Lung (tissue), 17 donors: ENCODE measurements at places on chromosomes 4 and X. TPM values are rescaled to one million over a fixed set of nuclear protein-coding genes. Genes with fewer than 3 reads are reported as not detected.

DNA sequence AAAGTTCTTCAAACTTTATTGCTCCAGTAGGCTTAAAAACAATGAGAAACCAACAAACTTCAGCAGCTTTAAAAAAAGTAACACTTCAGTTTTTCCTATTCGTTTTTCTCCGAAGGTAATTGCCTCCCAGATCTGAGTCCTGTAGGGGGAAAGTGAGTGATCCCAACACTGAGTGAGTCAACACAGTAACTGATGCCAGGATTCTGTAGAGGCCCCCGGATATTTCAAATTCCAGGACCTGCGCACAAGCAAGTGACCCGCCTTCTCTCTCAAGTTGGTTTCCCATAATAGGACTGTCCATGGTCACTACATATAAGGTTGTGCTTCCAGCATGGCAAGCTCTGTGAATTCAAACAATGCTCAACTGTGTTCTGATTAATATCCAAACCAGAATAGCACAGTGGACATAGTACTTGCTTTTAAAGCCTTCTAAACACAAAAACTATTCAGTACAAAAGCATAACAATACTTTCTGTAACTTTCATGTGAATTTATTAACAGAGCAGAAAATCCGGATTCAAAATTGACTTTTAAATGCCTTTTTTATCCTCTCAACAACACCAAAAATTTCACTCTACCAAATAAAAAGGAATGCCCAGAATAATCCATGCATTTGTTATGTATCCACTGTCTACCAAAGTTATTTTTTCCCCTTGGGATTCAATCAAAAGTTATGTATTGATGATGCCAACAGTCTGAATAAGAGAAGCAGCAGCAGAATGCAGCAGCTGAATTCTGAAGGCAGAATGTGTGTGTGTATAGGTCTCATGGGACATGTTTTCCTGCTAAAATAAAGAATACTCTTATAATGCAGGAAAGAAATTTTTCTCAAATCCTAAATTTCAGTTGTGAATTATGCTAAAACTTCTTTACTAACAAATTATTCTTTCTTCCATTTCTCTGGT is at the start of gene DMD:
TSS of gene DMD (minus strand) at position 194 of the 905 bp plus-strand sequence. CDS start 237 bp downstream, outside the sequence.
- DNase-seq, result peak; percentile 33

DNA sequence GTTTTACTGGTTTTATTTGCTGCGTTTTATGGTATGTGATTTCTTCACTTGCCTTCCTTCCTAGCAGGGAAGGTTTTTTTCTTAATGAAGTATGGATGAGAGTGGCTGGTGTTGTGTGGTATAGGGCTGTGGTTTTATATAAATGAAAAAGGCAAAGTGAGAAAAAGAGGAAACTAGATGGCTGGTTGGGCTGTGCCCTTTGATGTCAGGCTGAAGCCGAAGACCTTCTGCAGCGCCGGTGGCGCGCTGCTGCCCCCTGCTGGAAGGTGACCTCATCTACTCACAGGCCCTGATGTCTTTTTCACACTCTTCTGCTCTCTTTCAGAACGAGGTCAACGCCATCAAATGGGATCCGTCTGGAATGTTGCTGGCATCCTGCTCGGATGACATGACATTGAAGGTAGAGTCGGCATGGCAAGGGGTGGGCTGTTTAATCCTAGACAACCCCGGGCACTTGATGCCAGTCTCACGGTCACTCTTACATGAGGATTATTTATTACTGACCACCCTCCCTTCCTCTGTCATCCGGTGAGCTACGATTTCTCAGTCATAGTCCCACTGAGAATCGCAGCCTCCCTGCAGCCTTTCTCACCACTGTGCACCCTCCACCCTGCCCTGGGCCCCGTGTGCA is 56.6 kb downstream of the GPR143 start:
- DNase-seq, result peak; percentile 77

DNA sequence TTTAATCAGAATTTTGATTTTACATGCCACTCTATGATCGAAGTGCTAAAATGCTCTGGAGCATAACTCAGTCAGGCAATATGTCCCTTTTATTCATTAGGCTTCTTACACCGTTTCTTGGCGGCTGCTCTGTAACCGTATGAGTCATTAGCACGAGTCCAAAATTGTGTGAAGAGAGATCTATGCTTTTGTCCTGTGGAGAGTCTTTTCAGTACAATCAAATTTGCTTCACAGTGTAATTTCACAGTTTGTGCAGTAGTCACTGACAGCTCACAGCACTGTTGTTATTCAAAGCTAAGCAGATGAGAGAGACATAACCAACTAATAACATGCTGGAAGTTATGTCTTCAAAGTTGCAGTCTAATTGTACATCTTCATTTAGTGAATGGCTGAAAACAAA is 167.8 kb downstream of the PCDH10 start:
- no peak for DNase-seq

DNA sequence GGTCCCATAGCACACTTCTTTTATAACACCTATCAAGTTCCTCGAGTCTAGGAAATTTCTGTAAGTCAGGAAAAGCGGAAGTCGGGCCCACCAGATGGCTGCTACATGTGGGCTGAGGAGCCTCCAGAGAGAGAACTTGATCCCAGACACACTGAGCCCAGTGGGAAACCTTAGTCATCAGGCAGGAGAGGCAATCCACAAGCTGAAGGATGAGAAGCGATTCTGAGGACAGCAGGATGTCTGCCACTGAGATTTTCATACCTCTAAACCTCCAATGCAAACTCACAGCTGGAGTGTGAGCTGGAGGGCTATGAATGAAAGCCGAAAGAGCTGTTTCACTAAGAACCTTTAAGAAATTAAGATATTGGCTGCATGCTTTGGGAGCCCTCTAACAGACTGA is 52.6 kb upstream of the PDHA1 start:
- no peak for DNase-seq

The ATP2B3 gene
- 0.54 TPM for total RNA-seq

GRCh38 chrX:129545408-129545807 is 5.3 kb downstream of the OCRL start:
- DNase-seq, result no peak

The ARX gene
- not detected for total RNA-seq

DNA sequence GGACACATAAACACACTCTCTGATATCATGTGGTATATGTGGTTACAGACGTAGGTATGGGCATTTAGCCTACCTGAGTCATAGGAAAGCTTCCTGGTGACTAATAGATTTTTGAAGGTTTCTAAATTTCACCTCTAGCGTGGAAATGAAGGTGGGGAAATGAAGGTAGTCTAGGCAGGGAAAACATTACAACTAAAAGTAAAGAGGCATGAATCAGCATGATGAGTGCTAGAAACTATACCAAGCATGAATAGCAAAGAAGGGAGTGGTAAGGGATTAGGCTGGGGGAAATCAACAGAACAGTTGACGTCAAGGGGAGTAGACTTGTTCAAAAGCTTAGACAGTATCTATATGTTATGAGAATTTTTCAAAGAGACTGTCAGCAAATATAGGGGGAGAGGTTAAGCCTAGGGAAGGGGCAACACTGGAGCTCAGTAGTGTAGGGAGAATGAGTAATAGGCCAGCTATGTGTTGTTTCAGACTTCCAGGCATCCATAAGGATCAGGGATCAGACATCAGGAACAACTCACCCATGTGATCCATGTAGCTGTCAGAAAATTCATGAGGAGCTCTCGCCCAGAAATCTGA is 279.3 kb upstream of the DIPK2B start:
- DNase-seq, result no peak

- DNase-seq, result no peak
Measured at GRCh38 chr4:158527516-158527915, 5.8 kb downstream of the RXFP1 start.

DNA sequence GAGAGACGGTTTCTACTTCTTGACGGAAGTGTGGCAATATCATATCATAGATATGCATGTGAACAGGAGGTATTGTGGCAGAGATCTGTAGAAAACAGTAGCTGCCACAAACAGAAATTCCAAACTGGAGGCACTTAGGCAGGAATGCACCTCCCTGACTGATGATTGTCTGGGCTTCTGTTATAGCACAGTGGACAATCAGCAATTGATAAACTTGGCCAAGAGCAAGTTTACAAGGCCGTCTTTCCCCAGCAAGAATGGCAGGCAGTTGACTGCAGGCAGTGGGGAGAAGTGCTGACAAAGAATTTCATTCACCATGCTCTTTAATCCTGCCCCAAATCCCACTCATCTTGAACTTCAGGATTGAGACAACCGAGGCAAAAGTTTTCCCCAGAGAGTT is 114.4 kb upstream of the STOX2 start:
- DNase-seq, result no peak

DNA sequence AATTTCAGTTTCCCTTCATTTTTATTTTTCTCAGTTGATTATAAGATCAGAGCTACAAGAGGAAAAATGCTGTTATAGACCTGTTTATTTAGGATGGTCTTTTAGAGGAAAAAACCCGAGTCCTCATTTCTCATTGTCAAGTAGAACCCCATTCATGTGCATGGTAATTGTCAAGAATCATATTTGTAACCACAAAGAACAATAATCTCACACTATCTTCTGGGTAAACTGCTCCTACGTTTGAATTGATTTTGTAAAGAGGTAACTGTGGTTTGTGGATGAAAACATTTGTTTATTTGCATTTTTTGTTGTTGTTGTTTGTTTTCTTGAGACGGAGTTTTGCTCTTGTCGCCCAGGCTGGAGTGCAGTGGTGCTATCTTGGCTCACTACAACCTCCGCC is 23.8 kb downstream of the RAPGEF2 start:
- DNase-seq, result no peak

DNA sequence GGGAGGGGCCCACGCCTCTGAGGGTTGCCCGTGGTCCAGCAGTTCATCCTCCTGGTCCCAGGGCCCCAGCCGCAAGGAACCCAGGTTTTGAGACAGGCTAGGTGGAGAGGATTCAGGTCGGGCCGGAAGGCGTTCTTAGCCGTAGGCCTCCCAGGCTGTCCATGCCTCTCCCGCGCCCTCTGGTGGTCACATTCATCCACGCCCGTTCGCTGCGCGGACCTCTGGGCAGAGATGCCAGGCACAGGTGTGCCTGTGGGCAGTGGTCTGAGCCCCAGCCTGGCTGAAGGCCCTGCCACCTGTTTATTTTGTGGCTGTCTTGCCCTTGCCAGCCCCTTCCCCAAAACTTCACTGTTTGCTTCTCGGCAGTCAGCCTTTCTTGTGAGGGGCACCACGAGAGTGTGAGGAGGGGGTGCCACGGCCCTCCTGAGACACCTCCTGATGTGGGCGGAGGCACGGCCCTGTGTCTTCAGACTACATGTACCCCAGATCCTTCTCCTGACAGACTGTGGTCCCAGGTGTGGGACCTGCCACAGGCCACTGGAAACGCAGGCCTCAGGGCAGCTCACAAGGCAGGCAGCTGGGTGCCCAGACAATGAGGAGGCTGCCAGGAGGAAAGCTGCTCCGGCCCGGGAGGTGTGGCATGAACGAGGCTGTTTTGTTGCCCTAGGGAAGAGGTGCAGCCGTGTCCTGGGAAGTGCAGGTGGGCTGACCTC is 5.0 kb downstream of the UVSSA start:
- peak; percentile 78 for DNase-seq

DNA sequence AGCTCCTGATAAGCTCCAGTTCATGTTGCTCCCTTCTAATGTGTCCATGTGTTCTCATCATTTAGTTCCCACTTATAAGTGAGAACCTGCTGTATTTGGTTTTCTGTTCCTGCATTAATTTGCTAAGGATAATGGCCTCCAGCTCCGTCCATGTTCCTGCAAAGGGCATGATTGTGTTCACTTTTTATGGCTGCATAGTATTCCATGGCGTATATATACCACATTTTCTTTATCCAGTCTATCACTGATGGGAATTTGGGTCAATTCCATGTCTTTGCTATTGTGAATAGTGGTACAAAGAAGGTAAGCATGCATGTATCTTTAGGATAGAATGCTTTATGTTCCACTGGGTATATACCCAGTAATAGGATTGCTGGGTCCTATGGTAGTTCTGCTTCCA is 197.2 kb upstream of the ITM2A start:
- DNase-seq, result no peak

The CCSER1 gene
- 6.2 TPM for total RNA-seq

DNA sequence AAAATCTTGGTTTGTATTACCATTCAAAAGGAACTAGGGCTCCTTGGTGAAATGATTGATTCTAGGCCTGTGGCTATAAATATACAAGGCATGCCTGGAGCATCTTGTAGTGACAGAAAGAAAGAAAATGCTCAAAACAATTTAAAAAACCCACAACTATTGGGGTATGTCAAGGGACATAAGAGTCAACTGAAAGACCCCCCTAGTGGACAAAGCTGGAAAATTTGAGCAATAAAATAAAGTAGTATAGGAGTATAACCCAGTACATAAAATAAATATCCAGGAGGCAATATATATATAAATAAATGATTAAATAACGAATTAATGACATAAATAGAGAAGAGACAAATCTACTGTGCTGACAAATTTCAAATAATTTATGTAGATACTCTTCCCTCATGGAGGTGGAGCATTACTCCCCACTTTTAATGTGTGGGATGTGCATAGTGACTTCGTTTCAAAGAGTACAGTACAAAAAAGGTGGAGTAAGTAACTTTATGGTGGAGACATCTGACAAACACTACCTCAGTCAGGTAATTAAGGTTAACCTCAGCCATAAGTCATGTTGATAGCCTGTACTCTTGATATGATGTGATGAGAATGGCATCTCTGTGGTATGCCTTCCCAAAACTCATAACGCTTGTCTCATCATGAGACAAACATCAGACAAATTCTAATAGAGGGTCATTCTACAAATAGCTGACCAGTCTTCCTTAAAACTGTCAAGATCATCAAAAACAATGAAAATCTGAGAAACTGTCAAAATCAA is 185.0 kb upstream of the GLRA2 start:
- DNase-seq, result no peak

DNA sequence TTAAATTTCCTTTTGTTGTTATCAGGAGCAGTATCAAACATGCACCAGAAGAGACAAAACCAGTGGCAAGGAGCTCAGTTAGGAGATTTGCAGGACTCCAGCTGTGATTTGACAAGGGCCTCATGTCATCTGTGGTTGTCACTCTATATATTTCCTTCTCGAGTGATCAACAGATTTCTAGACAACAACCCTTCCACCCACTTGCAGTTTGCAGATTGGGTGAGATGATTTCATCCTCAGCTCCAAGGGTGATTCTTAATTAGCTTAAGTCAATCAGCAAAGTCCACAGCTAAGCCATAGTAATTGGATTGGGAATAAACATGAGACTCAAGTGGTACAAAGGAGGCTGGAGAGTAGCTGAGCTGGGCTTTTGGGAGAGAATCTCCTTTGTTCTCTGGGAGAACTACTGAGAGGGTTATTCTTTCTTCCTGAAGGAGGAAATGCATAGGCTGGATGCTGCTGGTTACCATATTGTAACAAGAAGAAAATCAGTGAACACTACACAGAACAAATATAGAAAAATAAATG is 192.8 kb downstream of the PPARGC1A start:
- DNase-seq, result no peak
